ENCODE measurements at places on chromosomes 12 and 14.
A peak's percentile ranks its signal among the peaks of the same experiment; 100 is the strongest.

DNA sequence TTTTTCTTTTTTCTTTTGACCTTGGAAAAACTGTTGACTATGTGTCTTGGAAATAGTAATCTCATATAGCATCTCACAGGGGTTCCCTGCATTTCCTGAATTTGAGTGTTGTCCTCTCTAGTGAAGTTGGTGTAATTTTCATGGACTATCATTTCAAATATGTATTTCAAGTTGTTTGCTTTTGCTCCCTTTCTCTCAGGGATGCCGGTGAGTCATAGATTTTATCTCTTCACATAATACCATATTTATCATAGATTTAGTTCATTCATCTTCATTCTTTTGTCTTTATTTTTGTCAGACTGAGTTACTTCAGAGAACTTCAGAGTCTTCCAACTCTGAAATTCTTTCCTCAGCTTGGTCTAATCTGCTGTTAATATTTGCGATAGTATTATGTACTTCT is 1320.6 kb downstream of the LRFN5 start:
- DNase-seq = no peak

DNA sequence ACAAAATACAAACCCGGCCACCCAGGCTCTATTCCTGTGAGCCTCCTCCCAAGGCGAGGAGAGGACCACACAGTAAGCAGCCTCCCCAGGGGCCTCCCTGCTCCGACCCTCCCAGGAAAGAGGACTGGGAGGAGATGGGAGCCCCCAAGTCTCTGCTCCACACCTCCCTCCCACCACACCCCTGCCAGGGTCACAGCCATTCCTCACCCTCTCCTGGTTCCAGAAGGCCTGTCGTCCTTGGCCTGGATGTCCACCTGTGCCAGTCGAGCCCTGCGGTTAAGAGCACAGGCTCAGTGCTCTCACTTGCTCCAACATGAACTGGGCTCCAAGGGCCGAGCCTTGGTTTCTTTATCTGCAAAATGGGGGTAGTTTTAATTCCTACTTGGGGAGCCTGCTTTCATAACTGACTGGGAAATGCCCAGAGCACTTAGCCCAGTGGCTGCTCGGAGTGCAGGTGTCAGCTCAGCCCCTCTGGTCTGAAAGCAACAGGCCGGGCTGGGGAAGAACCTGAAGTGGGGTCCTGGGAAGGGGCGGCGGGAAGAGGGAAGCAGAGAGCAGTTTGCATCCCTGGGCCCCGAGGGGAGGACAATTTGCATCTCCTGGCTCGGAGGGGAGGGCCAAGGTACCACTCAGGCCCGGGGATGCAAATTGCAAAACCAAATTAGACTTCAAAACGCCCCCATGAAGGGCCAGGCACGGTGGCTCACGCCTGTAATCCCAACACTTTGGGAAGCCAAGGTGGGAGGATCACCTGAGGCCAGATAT is 23.6 kb downstream of the TCHP start:
- DNase-seq = no peak

DNA sequence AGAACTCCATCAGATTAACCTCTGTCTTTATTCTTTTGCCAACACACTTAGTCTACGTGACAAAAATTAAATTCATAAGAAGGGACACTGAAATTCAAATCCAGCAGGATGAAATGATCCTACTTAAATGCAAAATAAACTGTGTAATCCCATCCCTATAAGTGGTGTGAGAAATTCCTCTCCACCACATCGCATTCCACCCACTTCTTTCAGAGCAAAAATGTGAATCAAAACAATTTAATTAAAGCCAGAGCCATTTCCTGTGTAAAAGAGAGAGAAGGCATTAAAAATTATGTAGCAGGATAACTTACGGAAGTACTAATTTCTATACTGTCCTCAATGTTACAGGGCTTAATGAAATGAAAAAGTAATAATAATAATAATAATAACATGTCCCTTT is 844.3 kb downstream of the GALC start:
- no peak for DNase-seq

DNA sequence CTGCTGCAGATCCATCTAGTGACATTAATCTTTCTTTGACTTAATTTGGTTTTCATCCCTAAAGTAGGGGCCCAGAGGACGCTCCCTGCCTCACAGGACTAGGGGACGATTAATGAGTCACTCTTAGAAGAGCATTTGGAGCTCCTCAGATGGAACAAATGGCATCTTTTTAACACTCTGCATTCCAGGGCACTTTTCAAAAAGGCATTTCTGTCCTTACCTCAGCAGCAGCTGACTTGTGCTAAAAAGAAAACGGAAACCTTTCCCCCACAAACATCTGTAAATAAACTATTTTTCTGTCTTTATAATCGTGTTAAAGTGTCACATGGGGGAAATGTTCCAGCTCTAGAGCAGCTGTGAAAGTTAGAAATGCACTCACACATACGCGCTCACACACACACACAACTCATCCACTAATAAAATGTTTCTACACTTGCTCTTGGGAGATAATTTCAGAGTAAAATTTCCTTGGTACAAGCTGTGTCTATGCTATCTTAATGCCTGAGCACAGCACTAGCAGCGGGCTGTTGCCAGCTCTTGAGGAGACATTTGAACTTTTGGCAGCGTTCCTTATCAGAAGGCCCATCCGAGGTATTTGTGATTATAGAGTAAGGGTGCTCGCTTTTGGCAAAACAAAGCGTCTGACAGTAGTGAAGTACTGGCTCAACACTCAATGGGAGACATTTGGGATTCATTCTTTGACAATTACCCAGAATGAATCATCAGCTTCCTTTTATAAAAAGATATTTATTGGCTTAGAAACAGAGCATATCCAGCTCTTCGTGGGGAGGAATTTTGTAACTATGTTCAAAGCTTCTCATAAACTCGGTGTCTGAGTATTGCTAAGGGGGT is 141.3 kb downstream of the PLXNC1 start:
- peak; percentile 35 for DNase-seq

DNA sequence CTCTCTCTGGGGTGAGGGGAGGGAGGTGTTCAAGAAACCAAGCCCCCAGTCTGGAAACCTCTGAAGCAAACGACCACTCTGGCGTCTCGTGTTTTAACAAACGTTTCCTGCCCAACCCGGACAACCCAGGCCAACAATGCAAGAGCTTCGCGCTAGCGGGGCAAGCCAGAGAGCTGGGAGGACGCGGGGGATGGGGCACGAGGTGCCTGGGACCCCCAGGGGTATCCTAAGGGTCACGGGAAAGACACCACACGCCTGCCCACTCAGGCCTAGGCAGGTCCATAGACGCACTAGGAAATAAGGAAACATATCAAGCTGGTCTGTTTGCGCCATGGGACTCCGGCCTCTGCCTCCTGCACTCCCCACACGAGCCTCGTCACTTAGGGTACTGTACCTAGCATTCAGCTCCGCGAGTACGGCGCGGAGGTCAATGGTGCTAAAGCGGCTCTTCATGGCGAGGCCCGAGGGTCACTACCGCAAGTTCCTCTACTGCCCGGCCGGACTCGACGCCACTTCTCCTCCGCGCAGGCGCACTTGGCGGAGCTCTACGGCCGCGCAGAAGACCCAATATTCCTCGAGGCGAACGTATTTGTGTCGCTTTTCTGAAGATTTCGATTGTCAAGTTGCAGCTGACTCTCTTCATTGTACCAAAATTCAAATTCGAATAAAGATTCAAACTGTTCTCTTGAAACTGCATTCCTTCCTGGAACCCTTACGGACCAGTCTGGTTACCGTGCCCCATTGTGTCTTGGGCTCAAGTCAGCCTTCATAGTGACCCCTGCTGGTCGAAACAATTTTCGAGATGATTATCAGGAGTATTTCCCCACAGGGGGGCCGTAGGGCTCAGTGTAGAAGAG is at the start of gene NEMF:
TSS of gene NEMF (minus strand) at position 488 of the 857 bp plus-strand sequence. CDS start at position 453, 35 bp downstream.
- peak; percentile 96 for DNase-seq

DNA sequence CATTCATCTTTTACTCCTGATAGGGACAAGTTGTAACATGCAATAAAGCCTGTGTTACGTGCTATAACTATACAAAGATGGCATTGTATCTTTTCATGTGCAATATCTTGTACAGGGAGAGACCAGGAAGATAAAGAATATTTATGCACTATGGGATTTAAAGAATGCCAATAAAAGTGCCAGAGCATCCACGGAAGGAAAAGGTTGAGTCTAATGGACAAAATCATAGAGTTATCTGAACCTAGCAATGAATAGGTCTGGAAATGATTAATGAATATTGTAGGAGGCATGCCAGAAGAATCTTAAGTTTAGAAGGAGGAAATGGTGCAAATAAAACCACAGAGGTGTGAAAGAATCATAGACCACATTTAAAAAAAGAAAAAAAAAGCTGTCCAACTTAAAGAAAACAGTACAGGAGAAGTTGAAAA is 263.9 kb downstream of the KCNC2 start:
- DNase-seq = no peak
